Dorsolateral prefrontal cortex (tissue), 122 donors: ENCODE measurements at places on chromosomes 1 and 21.

- DNase-seq, result no peak
These were observed 62.3 kb upstream of the ADARB1 start for GRCh38 chr21:45011911-45012661.

- DNase-seq, result no peak
These were observed 9.4 kb downstream of the TMEM53 start for GRCh38 chr1:44664730-44665370.

GRCh38 chr1:160351629-160352028 is 8.4 kb downstream of the NCSTN start:
- DNase-seq, result no peak

DNA sequence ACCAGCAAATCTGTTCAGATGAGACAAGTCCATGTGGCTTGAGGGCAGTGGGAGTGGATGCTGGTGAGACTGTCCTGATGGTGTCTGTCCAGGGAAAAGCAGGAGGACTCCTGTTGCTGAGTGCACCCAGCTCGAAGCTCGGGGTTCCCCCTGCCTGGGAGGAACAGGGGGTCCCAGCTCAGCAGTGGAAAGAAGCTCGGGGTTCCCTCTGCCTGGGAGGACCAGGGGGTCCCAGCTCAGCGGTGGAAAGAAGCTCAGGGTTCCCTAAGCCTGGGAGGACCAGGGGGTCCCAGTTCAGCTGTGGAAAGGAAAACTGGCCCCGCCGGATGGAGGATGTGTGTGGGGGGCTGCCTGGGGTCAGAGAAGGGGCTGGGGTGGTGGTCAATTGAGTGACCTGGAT is 39.1 kb downstream of the CRYAA start:
- DNase-seq, result no peak

DNA sequence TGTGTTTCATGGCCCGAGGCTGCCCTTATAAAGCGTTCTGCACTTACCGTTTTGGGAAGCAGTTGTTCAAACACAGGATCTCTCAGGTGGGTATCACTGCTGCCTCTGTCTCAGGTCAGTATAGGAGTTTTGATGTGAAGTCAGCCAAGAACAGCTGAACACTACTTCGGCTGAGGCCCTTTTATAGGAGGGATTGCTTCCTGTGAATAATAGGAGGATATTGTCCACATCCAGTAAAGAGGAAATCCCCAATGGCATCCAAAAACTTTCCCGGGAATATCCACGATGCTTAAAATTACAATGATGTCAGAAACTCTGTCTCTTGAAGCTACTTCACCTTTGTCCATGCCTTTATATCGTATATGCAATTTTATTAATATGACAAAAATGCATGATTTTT is at the start of gene SELE:
Gene SELE, minus strand, starts transcription at position 156 of the 400 bp plus-strand sequence. CDS start 467 bp downstream, outside the sequence.
- no peak for DNase-seq

DNA sequence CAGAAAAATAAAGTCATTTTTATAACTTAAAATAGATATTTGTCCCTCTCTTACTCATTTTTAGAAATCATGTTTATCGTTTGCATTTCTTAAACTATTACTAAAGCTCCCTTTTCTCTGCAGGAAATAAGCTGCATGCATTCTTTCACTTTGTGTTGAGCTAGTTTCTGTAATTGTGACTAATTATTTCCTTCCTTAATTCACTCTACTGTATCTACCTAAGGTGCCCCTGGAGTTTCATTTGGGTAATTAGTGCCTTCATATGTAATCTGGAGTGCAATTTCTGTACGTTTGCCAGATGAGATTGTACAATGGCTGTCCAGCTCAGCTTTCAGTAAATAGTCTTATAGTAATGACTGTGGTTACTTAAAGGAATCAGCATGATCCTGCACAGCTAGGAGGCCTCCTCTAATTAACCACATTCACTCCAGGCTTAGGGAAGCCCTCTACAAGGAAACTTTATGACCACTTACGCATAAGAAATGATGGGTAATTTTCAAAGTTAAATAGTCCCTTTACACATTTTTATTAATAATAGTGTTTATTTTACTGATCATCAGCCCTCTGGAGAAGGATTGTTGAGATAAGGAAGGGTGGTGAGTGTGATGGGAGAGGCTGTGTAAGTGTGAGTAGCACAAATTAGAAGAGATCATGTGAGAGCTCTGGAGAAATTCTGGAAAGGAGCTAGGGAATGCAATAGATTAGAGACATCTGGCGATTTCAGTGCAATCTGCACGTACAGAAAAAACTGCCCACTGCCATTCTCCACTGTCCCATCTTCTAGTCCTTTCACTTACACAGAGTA is 86.8 kb downstream of the LRRC8C start:
- no peak for DNase-seq

DNA sequence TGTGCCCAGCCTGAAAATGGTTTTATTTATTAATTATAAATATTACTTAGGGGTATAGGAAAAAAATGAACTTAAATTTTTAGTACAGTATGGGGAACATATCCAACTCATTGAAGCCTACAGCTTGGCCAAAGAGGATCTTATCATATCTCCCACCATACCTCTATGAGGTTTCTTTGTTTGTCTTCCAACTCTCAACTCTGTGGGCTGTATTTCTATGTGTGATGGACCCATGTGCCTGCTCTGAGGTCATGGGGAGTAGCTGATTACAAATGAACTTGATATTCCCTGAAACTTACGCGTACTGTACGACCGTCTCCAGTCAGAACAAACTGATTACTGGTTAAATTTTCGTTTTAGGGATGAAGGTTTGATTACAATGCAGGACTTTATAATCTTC is 41.4 kb upstream of the PODN start:
- DNase-seq, result no peak
